ENCODE measurements at places on chromosomes 2 and 18.

DNA sequence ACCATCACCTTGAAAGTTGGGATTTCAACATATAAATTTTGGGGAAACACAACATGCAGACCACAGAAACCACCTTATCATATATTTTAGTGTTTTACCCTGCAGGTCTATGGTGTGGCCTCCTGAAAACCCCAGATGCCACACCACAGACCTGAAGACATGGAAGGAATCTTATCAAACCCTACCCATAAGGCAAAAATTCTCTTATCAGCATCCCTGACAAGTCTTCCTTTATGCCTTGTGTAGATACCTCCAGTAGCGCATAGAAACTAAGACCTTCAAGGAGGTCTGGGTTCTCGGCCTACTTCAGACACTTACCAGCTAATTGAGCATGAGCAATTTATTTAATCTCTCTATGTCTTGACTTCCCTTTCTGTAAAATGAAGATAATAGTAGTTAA lies 59.1 kb upstream of the SLC14A2 start:
- no peak for DNase-seq

GRCh38 chr2:189312643-189313042 lies 128.6 kb upstream of the WDR75 start:
- no peak for DNase-seq

- DNase-seq: no peak
Observed at GRCh38 chr2:125643585-125643984, 1012.4 kb upstream of the GYPC start.

DNA sequence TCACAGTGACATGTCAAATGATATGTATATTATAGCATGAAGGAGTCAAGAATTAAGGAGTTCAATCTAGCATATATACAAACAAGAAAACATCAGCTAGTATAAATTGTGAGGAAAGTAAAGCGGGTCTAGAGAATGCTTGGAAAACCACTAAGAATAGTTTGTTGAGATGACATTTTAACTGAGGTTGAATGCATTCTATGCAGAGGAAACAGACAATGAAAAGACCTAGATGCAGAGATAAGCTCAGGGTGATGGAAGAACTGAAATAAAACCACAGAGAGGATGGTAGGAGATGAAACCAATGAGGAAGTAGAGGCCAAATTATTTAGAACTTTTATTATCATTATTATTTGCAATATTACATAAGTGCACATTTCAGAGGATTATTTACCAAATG lies 803.6 kb upstream of the FANCL start:
- DNase-seq: no peak

DNA sequence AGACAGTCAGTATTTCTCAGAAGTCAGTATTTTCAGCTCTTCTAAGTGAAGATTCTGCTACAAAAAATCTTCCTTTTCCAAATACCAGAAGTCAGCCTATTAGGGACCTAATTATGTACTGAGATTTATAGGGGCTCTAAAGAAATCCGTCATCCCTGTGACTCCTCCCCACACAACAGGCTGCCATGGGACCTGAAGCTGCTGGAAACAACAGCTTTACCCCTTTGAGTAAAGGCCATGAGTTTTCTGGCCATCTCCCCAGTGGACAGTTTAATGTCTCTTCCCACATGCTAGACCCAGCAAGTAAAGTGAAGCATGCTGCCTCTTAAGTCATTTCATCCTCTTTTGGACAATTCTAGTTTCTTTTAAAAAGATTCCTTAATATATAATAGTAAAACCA lies 255.7 kb upstream of the ACVR2A start:
- DNase-seq: no peak
